ENCODE measurements at places on chromosomes 1 and 21.

DNA sequence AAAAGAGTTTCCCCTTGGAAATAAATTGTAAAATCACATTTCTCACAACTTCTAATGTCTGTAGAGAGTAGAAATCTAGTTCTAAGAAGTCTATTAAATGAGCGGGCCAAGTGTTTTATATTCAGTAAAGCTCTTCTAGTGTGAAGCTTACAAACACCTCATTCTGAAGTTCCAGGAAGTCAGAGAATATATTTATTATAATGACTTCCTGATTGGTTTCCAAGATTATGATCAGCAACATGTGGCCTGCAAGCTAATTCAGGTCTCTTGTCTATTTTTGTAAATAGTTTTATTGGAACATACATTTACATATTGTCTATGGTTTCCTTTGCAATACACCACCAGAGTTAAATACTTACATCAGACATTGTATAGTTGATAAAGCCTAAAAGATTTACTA, 603.9 kb downstream of the AMY1C start:
- DNase-seq, result no peak

GRCh38 chr1:193058529-193059281, 455 bp downstream of the UCHL5 start:
- peak; percentile 55 for DNase-seq

DNA sequence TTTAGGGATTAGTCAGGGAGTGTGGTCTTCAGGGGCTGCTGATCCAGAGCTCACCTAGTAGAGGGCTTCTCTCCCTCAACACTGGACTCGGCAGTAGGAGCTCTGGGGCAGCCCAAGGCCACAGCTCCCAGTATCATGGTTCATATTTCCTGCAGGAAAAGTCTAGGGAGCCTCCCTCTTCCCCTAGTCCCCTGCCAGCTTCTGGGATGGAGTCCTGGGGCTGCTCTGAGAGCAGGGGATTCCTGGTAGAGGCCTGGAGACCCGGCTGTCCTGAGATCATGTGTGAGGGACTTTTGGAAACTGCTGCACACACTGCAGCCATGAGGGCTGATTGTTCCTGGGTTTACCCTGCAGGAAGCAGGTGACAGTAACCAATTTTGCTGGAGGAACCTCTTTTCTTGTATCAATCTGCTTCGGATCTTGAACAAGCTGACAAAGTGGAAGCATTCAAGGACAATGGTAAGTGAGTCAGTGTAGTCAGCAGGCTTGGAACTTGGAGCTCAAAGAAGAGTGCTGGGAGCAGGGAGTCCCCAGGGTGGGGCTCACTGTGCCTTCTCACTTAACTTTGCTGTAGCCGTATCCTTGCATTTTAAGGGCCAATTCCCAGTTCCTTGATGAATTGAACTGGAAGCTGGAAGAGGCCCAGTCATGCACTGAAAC, 16.3 kb downstream of the STRIP1 start:
- DNase-seq, result no peak

GRCh38 chr1:53469373-53469772, 10.2 kb downstream of the DMRTB1 start:
- DNase-seq, result no peak

- no peak for DNase-seq
Measured at GRCh38 chr1:59016390-59016789, 232.5 kb upstream of the JUN start.
